B cell (primary cell): ENCODE measurements at places on chromosomes 6 and 20. TPM values are rescaled to one million over a fixed set of nuclear protein-coding genes. Genes with fewer than 3 reads are reported as not detected.

GRCh38 chr20:24777746-24778145 is 171.3 kb upstream of the CST7 start:
- DNase-seq, result no peak

DNA sequence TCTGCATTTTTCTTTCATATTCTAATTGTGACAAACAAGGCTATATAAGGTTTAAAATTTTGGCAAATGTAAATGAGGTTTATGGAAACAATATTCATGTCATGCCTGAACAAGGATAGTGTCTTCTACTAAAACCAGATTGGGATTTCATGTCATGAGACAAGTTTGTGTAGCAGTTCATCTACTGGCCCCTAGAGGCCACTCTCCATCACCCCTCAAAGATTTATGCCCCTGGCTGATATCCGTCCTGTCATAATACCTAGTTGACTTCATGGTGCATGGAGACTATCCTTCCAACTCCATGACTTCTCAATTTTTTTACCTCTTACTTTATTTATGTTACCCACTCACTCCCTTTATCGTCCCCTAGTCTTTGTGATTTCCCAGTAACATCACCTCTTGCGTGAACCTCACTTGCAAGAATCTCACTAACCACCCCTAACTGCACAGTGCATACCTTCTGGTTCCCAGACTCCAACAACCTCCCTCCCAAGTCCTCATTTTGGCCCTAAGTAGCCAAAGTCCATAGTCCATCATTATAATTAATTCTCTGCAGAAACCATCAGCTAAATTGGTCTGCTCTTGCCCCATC is 179.8 kb downstream of the TASP1 start:
- DNase-seq, result peak; percentile 30

GRCh38 chr20:31605902-31606803 is 1.1 kb downstream of the ID1 start:
- DNase-seq, result peak; percentile 55

DNA sequence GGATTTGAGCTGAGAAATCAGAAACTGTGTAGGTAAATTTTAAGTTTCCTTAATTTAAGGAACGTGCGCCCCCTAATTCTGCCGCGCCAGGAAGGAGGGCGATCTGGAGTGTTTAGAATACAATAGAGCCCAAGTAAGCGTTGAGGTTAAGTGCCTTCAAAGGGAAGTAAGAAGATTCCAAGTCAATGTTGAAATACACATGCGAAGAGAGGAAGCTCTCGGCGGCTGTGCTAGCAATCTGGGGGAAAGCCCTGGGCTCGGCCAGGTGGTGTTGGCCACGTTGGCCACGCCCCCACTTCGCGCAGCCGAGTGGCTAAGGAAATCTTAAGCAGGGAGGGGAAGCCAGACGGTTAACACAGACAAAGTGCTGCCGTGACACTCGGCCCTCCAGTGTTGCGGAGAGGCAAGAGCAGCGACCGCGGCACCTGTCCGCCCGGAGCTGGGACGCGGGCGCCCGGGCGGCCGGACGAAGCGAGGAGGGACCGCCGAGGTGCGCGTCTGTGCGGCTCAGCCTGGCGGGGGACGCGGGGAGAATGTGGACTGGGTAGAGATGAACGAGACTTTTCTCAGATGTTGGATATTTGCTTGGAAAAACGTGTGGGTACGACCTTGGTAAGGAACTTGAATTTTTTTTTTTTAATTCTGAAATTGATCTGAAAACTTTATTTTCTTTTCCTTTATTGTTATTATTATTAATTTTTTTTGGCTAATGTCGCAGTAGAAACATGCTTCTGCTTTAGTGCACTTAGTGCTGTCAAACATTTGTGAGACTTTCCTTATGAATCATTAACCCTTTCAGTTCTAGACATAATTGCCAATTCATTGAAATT is at the start of gene PRDM1:
TSS of gene PRDM1 (plus strand) at position 353 of the 830 bp plus-strand sequence. CDS start at position 571, 218 bp downstream.
- DNase-seq, result peak; percentile 96

GRCh38 chr6:51554029-51554428 is 533.4 kb downstream of the PKHD1 start:
- DNase-seq, result no peak

GRCh38 chr6:169776379-169776778 is 25.0 kb downstream of the ERMARD start:
- DNase-seq, result no peak

GRCh38 chr6:42503894-42504293 is 52.2 kb upstream of the TRERF1 start:
- no peak for DNase-seq

DNA sequence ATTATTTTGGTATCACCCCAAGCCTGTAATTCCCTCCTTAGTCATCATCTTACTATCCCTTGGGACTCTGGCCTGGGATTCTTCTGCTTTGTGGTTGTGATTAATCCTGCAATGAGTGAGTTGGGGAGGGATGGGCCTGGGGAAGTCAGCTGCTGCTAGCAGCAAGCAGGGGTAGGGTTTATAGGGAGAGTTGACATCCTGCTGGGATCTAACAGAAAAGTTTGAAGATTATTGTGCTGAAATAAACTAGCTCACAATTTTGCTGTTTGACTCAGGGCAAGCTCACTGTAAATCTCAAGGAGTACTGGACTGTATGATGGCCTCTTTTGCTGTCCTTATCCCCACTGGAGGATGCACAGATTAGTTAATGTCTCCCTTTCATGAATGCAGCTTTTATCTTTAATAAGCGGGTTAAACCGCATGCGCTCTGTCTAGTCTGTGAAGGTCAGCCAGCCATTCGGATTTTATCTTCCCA is 83.4 kb downstream of the JARID2 start:
- DNase-seq, result no peak

DNA sequence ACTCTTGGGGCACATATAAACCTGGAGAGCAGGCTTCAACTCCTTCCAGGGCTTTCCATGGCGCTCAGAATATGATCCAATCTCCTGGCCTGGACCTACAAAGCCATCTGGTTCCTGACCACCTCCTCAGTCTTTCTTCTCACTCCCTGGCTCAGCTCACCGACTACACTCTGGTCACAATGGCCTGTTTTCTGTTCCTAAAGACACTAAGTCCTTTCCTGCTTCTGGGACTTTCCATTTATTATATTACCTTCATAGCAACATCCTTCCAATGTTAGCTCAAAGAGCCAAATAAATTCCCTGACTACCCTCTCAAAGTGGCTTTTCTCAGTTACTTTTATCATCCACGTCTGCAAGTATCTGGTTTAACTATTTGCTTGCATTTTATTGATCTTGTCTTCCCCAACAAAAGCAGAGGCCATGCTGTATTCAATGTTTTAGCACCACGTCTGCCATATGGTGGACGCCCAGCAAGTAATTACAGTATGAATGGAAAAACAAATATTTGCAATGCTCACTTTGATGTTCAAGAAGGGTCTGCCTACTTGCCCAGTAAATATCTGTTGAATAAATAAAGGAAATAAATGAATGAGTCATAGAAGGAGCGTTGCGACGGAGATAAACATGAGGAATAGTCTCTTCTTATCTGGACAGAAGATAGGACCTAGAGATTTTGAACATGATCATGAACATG is 328.4 kb downstream of the ESR1 start:
- no peak for DNase-seq

DNA sequence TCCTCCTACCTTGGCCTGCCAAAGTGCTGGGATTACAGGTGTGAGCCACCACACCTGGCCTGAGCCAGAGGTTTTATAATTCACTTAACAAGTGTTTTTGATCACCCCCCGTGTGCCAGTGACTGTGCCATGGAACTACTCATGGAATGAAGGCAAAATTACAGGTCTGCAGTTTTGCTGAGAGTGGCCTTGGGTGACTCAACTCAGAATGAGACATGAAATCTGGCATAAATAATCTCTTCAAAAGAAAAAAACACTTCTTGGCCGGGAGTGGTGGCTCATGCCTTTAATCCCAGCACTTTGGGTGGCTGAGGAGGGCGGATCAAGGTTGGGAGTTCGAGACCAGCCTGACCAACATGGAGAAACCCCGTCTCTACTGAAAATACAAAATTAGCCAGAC is 166.9 kb upstream of the SALL4 start:
- DNase-seq, result no peak

GRCh38 chr20:60867589-60867988 is 384.5 kb upstream of the CDH4 start:
- no peak for DNase-seq

The PTCRA gene
- not detected in 2 replicates for total RNA-seq

The OPRL1 gene
- total RNA-seq, result 6.2 and 7.3 TPM in 2 replicates

The HSD17B8 gene
- 10.8 and 12.9 TPM in 2 replicates for total RNA-seq

The TAPBP gene
- 288 and 302 TPM in 2 replicates for total RNA-seq

The ERMARD gene
- 41.5 and 42.8 TPM in 2 replicates for total RNA-seq
